ENCODE measurements at places on chromosomes 1 and 21. TPM values are rescaled to one million over a fixed set of nuclear protein-coding genes. Genes with fewer than 3 reads are reported as not detected.
A peak's percentile ranks its signal among the peaks of the same experiment; 100 is the strongest.

GRCh38 chr1:36737767-36738166, 255.1 kb upstream of the CSF3R start:
- no peak for DNase-seq

DNA sequence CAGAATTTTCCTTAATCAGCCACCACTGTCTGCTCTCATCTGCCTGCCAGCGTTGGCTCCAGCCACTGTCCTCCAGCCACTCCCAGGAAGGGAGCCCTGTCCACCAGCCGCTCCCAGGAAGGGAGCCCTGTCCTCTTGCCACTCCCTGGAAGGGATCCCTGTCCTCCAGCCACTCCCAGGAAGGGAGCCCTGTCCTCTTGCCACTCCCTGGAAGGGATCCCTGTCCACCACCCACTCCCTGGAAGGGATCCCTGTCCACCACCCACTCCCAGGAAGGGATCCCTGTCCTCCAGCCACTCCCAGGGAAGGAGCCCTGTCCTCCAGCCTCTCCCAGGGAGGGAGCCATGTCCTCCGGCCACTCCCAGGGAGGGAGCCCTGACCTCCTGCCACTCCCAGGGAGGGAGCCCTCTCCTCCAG, 726.5 kb downstream of the PTPRU start:
- peak; percentile 17 for DNase-seq

- no peak for DNase-seq
Observed at GRCh38 chr1:168897249-168897648, 168.2 kb upstream of the DPT start.

DNA sequence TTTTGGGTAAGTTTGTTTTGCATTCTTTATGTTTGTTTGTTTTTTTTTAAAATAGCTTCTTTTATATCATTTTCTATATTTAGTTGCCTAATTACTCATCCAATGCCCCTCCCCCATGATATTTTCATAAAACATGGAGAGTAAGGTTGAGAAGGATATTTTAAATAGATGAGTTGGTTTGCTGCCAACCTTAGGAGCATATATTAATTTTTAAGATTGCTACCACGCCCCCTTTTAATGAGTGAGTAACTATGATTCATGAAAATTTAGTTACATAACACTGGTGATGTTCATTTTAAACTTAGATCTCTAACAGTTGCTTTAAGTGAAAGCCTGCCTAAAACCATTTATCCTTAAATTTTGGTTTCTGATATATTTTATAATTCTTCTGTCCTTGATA, 18.7 kb downstream of the TMEM50A start:
- no peak for DNase-seq

GRCh38 chr1:50966991-50967390, 3.1 kb upstream of the CDKN2C start:
- DNase-seq, result no peak

DNA sequence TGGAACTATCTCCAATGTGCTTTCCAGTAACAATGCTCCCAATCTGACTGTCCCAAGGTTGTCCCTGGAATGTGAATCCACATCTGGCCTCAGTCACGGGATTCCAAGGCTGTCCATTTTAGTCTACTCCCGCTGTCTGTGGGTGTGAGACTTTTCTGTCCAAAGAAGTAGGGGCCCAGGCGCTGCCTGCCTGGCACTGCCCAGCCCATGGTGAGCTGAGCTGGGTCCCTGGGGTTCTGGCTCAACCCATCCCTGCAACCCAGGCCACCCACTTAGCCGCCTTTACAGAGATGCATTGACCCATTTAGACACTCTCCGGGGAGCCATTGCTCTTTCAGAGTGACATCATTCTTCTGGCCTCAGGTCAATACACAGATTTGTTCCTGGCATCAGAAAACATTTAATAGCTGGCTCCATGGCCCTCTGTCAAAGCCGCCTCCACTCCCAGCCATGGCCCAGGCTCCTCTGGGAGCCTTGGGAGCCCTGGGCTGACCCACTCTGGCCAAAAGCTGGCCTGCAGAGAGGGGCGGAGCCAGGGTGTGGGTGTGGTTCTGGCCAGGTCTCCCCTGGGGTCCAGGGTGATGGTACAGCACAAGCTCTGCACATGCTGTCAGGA, 47.2 kb upstream of the PAX7 start:
- no peak for DNase-seq

GRCh38 chr1:201149400-201149799, 4.9 kb downstream of the TMEM9 start:
- DNase-seq, result no peak

DNA sequence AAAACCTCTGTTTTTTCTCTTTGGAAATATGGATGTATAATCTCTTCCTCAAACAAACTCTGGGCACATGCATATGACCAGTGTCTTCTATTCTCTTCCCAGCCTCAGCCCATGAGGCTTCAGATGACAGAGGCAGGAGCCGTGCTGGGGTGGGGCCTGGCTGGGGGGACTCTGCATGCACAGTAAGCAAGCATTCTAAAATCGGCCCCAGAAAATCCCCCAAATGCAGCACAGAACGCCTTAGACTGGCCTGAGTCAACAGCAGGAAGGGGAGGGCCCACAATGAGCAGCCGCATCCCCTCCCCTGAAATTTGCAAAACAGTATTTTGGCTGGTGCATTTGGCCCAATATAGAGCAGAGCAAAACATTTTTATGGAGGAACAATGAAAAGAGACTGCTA, 47.8 kb downstream of the ITPKB start:
- DNase-seq, result no peak

- DNase-seq, result no peak
Observed at GRCh38 chr21:33245289-33245918, 15.7 kb downstream of the IFNAR2 start.

The RASAL2 gene
- polyA plus RNA-seq, result 2.2 TPM

DNA sequence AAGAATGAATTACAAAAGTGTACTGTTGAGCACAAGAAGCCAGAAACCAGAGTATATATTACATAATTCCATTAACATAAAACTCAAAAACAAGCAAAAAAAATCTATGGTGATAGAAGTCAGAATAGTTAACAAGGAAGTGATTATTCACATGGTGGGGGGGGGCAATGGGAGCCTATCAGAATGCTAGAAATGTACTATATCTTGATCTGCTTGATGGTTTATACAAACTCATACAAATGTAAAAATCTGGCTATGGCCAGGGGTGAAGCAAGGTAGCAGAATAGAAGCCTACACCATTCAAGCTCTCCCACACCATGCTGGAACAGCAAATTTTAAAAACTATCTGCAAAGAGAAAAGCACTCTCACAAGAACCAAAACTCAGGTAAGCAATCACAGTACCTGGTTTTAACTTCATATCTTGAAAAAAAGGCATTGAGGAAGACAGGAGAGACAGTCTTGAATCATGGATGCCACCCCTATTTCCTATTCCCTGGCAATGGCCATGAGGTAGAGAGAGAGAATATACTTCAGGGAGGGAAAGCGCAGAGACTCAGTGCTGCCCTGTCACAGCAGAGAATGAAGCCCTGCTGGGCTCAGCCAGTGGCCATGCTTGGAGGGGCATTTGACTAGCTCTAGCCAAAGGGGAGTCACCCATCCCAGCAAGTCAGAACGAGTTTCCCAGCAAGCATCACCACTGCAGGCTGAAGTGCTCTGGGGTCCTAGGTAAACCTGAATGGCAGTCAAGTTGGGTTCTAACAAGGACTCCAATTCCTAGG, 73.8 kb downstream of the CDC42BPA start:
- DNase-seq, result no peak

The MYBPH gene
- polyA plus RNA-seq, result 2.3 TPM

DNA sequence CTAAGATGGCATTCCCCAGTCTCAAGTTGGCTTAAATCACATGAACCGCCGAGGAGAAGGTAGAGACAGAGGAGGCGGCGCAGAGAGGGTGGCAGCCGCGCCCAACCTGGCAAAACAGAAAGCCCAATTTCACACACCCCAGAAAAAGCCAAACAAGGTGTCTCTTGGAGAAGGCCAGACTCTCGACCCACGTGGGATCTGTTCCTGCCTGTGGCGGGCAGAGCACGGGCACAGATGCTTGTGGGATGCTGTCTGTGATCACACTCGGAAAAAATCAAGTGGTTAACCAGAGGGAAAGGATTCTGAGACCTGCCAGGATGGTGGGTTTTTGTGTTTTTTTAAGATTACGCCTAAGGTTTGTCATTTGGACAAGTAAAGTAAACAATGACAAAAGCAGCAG, 80.7 kb downstream of the MRPL37 start:
- DNase-seq, result no peak

GRCh38 chr1:34885405-34886247, 26.1 kb upstream of the SMIM12 start:
- DNase-seq, result peak; percentile 66

The RNU1-3 gene
- polyA plus RNA-seq, result 26.8 TPM

- no peak for DNase-seq
Observed at GRCh38 chr21:41379901-41380300, 18.1 kb downstream of the MX2 start.

GRCh38 chr1:93820554-93821422, 58.2 kb downstream of the DNTTIP2 start:
- DNase-seq, result no peak

DNA sequence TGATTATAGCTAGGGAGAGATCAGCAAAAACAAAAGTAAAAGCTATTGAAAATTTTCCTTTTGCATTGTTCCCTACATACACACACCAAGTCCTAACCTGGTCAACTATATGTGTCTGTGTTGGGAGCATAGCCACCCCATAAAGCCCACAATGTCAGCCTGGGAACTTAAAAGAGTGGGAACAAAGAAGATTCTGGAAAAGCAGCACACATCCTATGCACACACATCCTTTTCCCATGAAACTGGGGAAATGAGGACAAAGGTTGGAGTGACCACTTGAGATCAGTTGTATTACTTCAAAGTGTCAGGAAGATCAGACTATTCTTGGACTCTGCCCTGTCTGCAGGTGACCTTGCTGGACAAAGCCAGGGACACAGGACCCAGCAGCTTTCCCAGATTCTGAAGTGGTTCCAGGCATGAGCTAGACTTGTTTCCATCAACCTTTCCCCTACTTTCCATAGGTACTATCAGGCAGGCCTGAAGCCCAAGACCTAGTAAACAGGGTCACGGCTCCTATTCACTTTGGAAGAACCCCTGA, 15.9 kb downstream of the TXNIP start:
- DNase-seq, result no peak

- no peak for DNase-seq
Observed at GRCh38 chr1:2121101-2121691, 71.0 kb downstream of the PRKCZ start.

- no peak for DNase-seq
Observed at GRCh38 chr1:233294913-233295236, 650 bp downstream of the PCNX2 start.

The FCRLA gene
- polyA plus RNA-seq, result not detected

DNA sequence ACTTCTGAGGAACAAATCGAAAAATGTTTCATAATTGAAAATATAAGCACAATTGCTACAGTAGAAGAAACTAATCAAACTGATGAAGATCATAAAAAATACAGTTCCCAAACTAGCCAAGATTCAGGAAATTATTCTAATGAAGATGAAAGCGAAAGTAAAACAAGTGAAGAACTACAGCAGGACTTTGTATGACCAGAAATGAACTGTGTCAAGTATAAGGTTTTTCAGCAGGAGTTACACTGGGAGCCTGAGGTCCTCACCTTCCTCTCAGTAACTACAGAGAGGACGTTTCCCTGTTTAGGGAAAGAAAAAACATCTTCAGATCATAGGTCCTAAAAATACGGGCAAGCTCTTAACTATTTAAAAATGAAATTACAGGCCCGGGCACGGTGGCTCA, 30.6 kb downstream of the IFNAR1 start:
- DNase-seq, result no peak

The ESRRG gene
- polyA plus RNA-seq, result 11.9 TPM
